ENCODE measurements at places on chromosomes 7 and 10.

DNA sequence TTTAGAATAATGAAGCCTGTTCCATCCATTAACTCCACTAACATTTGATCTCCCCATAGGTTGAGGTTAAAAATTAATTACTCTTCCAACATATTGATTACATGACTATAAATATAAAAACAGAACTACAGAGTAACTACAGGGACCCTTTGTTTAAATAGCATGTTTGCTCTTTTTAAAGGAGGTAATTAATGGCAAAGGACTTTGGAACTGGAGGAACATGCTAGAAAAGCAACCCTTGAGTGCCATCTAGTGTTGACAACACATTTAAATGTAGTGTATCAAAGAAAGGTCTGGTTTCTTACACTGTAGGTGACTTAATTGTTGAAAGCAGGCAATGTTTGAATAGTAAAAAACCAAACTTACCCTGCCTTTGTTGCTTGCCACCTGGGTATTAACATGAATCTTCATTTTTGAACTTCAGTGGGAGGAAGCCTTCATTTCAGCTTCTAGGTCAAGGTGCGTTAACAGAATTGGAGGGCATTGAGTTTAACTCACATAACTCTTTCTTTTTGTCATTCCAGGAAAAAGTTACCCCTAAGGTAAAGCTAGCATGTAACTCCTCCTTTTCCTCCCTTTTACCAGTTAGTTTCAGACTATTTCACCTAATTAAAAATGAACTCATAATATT lies 52.6 kb upstream of the CAPZA2 start:
- no peak for ATAC-seq

DNA sequence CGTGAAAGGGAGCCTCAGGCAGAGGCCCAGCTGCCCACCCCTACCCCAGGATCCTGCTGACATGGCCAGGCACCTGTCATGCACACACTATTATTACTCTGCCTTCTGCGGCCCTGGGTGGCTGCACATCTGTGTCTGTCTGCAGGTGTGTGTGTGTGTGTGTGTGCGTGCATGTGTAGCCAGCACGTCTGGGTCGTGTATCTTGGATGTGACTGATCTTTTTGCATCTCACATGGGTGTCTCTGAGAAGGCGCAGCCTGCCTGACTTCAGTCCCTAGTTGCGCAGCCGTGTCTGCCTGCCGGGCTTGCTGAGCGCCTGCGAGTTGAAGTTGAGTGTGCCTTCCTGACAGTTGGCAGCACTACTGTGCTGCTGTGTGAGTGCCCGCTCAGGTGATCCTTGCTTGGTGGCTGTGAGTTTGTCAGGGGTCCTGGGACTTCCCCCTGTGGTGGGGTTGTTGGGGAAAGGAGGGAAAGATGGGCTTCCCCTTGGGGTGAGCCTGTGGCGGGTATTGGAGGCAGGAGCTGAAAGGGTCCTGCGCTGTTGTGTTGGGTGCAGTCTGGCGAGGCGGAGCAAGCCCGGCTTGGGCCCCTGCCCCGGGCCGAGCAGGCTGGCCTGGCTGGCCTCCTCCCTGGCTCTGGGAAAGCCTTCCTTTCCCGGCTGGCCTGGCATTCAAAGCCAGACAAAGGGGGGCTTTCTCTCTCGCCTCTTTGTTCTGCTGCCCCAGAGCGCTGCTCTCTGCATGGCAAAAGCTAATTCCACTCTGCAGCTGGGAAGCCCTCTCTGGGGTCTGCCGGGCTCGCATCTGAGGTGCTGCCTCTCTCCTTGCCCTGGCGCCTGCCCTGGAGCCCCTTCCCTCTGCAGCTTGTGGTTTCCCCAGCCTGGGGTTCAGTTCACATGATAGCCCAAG lies 4.9 kb downstream of the TRIM8 start:
- ATAC-seq = no peak

DNA sequence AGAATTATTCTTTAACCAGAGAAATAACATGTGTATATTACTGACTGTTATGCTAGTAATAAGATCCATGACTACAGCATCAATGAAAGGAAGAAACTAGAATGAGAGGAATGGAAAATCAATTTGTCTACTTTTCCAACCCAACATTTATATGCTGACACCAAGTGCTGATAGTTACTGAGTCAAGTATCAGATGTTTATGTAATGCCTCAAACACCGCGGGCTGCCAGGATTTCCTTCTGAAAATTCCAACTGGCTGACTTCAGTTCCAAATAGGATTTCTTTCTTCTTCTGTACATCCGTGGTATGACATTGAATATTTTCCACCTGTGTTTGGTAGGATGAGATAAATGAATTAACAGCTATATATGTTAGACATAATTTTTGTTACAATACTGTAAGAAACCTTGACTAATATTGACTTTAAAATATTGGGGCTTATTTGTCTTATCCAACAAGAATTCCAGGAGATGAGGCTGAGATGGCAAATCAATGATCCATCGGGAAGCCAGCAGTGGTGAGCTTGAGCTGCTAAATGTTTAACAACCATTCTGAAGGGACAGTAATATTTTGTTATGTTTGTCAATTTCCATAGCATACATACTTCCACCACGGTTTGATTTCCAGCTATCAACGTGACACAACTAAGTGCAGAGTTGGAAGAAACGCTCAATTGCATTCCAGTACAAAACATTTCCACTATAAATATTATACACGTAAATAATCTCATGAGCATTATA lies 435.2 kb upstream of the AUTS2 start:
- no peak for ATAC-seq

DNA sequence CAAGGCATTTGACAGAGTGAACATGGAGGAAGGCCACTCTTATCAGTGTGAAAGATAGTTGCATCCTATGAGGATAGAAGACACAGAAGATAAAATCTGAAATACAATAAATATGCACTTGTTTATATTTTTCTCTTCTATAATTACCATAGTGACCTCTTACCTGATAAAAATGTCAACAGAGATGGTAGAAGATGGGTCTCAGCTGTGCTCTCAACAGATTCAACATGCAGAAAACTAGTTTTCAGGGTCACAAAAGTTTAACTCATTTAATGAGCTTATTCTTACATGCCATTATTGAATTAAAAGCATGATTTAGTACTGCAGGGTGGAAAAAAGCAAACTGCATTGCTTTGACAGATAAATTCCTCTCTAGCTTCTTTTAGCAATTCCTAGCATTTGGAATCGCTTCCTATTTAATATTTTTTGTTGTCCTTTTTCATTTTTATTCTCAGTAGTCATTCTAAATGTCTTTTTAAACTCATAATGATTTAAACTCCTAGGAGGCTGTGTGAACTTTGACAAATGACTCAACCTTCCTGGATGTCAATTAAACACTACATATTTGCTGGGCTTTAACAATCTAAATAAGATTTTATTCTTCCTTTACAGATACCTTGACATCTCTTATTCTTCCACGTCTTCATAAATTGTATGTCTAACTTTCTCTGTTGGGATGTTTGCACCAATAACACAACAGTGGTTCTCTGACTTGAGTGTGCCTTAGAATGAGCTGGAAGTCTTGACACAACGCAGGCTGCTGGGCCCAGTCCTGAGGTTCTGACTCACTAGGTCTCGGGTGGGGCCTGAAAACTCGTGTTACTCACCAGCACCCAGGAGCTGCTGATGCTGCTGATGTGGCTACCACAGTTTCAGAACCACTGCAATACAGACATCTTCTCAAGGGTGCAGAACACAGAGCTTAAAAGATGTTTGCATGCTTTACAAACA lies 565.5 kb upstream of the IGFBP3 start:
- ATAC-seq = no peak

GRCh38 chr10:10946801-10947200 lies 70.9 kb upstream of the CELF2 start:
- ATAC-seq = no peak

- no peak for ATAC-seq
Measured at GRCh38 chr10:58952747-58953466, 223.5 kb upstream of the PHYHIPL start.

Measured in activated CD4-positive, CD25-positive, alpha-beta regulatory T cell treated with anti-CD3 and anti-CD28 coated beads, Interleukin-2, amount 50 U/mL, for 24 hours (primary cell).